Prostate gland (tissue), 2 donors: ENCODE measurements at places on chromosomes 2 and 18. TPM values are rescaled to one million over a fixed set of nuclear protein-coding genes. Genes with fewer than 3 reads are reported as not detected.

DNA sequence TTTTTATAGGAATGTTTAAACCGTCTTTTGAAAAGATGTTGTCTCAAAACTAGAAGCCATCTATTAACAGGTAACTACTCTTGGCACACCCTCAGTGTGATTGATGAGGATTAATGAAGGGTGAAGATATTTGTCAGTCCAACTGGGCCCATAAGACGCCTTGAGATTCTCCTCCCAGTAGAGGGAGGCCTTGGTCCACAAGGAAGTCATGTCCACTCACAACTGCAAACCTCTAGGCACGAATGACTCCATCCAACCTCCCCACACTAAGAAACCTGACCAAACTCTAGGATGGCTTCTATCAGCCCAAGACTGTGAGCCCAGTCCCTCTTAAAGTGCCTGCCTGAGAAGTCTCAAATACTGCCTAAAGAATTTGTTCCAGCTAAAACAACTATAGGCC lies 19.2 kb upstream of the GRP start:
- no peak for DNase-seq

DNA sequence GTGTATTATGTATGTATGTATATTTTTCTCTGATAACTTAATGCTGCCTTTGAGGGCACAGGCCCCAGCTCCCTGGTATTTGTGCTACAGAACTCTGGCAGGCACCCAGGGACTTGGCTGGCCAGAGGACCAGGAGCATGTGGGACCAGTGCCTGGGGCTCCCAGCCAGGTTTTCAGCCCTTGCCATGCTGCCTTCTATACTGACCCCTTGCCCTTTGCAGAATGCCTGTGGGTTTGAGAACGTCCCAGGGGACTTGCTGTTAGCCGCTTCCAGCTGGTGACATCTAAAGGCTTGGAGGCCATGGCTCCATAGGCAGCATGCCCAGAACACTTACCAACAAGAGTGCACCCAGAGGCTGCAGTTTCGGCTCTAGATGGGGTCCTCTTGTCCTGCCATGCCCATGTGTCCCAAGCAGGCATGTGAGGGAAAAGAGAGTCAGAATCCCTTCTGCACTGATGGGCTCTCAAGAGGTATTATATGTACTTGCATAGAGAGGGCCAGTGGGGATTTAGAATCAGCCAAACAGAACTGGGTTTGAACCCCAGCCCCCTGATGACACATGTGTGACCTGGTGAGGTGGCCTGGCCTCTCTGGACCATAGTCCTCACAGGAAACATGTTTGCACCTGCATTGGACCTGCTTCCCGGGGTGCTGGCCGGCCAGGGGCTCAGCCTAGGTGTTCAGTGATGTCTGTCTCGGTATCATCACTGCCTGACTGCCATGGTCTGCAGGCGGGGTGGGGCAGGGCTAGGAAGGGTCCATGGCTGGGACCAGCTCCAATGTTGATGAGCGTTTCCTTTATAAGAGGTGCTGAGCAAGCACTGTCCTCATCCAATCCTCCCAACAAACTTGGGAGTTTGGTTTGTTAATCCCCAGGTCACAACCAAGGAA lies 119.2 kb upstream of the FHL2 start:
- no peak for DNase-seq

The IL1B gene
- total RNA-seq = not detected

The APOB gene
- 0.09 TPM for total RNA-seq

DNA sequence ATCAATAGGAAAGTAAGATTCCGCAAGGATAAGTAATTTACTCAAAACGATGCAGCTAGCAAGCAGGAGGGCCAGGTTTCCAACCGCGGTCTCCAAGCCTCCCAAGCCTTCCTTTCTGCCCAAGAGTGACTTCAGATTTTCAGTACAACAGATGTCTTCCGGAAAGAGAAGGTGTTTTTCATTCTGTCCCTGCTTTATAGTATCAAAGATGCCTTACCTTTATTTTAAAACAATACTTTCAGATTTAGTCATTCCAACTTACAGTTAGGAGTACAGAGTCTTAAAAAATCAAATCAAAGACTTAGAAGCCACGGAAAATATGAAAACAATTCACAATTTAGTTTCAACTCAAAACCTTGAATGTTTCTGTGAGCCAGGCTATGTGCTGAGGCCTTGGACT lies 43.6 kb downstream of the CYB5A start:
- DNase-seq = no peak

GRCh38 chr2:42848726-42849290 lies 56.4 kb upstream of the HAAO start:
- DNase-seq = no peak

GRCh38 chr18:13570856-13571495 lies 155.4 kb downstream of the FAM210A start:
- no peak for DNase-seq

- no peak for DNase-seq
Observed at GRCh38 chr2:239165206-239165831, 235.5 kb downstream of the HDAC4 start.

The VWA3B gene
- 4.0 TPM for total RNA-seq

The LRRTM4 gene
- total RNA-seq = 6.2 TPM

- no peak for DNase-seq
Observed at GRCh38 chr2:149692961-149693396, 105.4 kb upstream of the MMADHC start.

The RIT2 gene
- not detected for total RNA-seq

DNA sequence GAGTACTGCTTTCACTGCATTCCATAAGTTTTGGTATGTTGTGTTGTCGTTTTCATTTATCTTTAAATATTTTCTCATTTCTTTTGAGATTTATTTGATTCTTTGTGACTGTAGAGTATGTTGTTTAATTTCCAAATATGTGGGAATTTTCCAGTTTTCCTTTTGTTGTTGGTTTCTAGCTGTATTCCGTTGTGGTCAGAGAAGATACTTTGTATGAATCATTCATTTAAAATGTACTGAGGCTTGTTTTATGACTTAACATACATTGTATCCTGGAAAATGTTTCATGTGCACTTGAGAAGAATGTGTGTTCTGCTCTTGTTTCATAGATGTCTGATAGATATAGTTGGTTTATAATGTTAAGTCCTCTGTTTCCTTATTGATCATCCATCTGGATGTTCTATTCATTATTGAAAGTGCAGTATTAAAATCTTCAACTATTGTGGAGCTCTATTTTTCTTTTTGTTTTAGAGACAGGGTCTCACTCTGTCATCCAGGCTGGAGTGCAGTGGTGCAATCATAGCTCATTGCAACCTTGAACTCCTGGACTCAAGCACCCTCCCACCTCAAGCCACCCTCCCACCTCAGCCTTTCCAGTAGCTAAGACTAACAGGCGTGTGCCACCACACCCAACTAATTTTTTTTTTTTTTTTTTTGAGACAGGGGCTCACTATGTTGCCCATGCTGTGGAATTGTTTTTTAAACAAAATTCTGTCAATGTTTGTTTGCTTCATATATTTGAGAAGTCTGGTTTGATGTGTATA lies 96.8 kb downstream of the TAF4B start:
- DNase-seq = no peak

- DNase-seq = no peak
Observed at GRCh38 chr2:10331702-10332401, 29.1 kb downstream of the HPCAL1 start.

The EVA1A gene
- total RNA-seq = 9.7 TPM

The FAM124B gene
- 0.18 TPM for total RNA-seq

DNA sequence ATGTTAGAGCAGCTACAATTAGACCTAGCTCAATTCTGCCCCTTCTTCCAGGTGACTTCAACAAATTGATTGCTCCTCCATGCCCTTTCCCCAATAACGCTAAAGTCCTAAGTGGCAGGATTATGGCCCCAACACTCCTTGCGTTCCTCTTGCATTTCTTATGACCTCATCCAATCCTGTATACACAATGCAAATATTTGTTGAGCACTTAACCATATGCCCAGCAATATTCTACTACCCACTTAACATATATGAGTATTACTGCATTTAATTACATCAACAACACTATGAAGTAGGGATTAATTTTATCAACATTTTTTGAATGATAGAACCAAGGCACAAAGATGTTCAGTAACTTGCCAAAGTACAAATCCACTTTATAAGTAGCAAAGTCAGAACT lies 54.2 kb upstream of the ACVR2A start:
- no peak for DNase-seq

DNA sequence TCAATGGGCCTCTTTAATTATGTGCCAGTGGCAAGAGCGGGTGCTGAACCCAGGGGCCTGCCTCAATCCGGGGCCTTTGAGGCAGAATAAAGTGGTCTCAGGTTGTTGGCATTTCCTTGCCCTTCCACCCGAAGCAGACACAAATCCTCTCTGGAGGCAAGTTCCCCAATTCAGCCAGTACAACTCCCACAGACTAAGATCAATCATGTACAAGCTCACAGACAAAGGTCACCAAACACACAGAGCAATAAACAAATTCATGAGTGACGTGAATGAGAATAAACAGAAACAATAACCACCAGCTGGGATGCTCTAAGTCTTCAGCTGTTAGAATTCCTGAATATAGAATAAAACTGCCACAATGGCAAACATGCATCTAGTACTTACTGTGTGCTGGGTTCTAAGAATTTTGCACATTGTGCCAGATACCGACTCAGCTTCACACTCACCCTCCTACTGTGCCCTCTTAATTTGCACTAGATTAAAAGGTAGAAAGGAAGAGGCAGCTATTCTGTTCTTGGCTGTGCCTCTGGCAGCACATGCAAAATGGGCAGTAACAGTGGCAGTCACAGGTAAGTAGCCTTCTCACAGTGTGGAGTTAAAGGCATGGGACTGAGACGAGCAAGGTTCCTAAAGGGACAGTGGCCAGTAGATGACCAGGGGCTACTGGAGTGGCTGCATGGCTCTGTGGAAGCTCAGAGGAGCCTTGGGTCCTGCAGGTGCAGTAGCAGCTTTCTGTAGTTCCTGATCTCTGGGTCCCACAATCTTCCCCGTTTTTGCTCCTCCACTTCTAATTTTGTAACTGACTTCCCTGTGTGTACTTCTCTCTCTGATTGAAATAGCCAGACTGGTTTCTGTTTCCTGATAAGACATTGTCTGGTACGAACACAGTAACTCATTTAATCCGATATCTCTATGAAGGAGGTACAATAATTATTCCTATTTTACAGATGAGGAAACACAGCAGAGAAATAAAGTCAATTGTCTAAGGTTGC lies 34.6 kb upstream of the IL1B start:
- DNase-seq = no peak

GRCh38 chr18:35174093-35174731 lies 66.6 kb upstream of the ZNF397 start:
- DNase-seq = no peak

DNA sequence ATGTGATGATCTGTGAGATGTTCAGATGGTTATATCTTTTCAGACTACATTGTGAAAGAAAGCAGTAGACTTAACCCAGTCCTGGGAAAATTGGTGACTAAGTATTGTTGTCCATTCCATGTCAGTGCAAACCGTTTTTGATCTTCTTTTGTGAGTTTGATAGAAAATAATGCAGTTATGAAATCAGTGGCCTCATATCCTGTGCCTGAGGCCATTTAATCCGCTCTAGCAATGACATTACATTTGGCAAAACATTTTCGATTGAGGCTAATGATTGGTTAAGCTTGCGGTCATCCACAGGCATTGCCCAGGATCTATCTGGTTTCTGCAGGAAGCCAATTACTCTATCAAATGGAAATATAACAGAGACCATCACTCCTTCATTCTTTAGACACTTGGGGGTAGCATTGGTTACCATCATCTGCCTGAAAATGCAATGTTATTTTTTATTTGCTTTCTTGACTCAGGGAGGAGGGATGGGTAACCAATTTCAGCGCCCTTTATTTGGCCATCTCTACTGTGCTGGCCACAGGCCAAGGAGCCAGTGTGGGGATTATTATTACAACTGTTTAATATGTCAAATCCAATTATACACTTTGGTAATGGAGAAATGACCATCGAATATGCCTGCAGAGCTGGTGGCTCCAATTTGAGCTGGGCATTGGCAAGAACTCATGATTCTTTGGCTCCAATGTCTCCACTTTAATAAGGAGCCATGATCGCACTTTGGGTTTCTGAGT lies 33.6 kb downstream of the TRIB2 start:
- no peak for DNase-seq

DNA sequence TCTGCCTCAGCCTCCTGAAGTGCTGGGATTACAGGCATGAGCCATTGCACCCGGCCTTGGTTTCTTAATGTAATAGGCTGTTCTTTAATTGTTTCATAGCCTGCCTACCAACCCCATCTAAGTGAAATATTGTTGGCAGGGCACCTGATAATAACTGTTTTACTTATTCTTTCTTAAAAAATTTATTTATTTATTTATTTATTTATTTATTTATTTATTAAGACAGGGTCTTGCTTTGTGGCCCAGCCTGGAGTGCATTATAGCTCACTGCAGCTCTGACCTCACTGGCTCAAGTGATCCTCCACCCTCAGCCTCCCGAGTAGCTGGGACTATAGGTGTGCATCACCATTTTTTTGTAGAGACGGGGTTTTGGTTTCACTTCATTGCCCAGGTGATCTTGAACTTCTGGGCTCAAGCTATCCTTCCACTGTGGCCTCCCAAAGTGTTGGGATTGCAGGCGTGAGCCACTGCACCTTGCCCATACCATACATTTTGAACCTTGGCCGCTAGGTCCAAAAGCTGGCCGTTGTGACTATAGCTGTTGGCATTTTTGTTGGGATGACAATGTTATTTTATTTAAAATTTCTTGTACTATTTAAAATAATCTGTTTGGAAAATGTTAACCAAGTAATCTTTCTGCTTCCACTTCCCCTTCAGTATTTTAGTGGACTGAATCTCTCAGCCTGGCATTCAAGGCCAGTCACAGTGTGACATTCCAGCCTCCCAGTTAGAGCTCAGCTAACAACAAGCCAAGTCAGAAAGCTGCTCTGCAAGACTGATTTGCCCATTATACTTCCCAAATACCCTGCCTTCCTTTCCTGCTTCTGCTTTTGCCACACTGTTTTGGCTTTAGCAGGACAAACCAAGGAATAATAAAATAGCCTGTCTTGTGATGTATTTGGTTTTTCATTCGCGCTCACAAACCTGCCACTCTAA lies 52.4 kb downstream of the BABAM2 start:
- DNase-seq = no peak

- peak; percentile 41 for DNase-seq
Observed at GRCh38 chr18:3012136-3013023, 564 bp downstream of the LPIN2 start.

- DNase-seq = no peak
Observed at GRCh38 chr18:35377875-35378573, 887 bp upstream of the ZNF396 start.

GRCh38 chr2:223811757-223812156 lies 25.6 kb downstream of the AP1S3 start:
- DNase-seq = no peak

GRCh38 chr2:231163414-231164095 lies 34.9 kb upstream of the ARMC9 start:
- DNase-seq = no peak

The ZSWIM2 gene
- 2.3 TPM for total RNA-seq

DNA sequence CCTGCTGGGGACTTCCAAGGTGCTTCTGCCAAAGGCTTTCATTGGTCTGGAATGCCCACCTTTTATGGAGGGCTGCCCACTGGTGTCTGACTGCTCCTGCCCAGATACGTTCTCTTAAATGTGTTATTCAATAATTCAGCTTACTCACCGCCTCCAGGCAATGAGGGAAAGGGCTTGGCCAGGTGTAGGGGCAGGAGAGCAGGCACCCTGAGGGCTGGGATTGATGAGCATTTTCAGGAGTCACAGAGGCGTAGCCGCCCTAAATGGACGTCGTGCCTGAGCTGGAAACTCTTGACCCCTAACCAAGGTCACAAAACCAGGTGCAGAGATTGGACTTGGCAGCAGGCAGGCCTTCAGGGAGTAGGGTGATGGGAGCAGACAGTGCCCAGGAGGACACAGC lies 26.8 kb downstream of the MAL start:
- no peak for DNase-seq
